ENCODE measurements at places on chromosomes 11 and 22.

GRCh38 chr22:31932863-31933262, 11.5 kb upstream of the YWHAH start:
- no peak for DNase-seq

- DNase-seq: no peak
Measured at GRCh38 chr11:129950101-129951091, 52.2 kb downstream of the PRDM10 start.

- no peak for DNase-seq
Measured at GRCh38 chr11:76808996-76809395, 25.8 kb downstream of the TSKU start.

DNA sequence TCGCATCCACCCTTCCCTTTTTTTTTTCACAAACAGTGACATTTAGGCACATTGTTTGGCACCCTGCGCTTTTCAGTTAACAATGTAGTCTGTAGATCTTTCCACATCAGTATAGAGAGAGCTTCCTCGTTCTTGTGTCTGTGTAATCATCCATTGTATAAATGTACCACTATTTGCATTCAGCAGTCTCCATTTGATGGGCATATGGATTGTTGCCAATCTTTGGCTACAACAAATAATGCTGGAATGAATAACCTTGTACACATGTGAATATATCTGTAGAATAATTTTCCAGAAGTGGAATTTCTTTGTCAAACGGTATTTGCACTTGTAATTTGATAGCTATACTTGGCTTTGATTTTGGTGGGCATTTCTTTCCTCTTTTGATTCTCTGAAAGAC, 17.1 kb downstream of the MPEG1 start:
- DNase-seq: no peak

DNA sequence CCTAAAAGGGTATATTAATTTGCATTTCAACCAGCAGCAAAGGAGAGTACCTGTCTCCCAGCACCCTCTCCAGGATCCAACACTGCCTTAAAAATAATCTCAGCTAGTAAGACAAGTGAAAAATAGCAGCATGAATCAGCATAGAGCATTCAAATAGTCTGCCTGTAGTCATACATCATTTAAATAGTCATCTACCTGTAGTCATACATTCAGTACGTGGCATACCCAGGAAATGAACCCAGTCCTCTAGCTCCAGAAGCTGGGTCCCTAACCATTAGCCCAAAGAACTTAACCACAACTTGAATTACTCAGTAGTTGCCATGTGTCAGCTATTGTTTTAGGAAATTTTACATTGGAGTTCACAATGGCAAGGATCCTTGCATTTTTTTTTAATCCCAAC, 9.3 kb downstream of the TENM4 start:
- no peak for DNase-seq

GRCh38 chr22:28841111-28841510, 40.7 kb upstream of the XBP1 start:
- no peak for DNase-seq

DNA sequence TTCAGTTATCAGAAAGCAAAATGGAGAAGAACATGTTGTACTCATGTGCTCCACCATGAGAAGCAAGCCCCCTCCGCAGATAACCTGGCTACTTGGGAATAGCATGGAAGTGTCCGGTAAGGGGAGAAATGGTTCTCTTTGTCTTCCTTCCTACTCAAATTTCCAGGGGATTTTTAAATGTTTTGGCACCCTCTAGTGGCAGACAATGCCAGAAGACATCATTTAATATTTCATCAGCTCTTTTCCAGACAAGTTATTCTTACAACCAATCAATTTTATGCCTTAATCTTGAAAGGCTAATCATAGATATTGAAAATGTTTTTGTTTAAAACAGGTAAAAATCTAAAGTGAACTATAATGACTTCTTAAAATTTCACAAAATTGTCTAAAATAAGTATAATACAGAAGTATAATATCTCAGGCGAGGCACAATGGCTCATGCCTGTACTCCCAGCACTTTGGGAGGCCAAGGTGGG, 15.7 kb downstream of the CRTAM start:
- DNase-seq: no peak

- no peak for DNase-seq
Measured at GRCh38 chr22:27385261-27385998, 416.1 kb downstream of the MN1 start.

DNA sequence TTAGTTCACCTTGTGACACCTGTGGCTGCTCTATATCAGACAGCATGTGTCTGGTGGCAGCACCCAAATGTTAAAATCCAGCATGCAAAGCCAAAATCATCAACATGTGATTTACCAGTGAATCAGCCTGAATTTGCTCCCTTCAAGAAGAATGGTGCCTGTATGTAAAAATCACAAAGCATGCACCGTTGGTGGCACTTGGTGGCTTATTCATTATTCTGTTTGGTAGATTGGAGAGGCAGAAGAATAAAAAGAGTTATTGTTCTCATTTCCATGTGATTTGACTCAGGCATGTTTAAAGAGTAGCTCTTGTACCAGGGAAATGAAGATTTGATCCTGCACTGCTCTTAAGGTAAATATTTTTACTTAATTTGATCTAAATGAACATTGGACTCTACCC, 143.9 kb upstream of the MPPED2 start:
- DNase-seq: no peak

DNA sequence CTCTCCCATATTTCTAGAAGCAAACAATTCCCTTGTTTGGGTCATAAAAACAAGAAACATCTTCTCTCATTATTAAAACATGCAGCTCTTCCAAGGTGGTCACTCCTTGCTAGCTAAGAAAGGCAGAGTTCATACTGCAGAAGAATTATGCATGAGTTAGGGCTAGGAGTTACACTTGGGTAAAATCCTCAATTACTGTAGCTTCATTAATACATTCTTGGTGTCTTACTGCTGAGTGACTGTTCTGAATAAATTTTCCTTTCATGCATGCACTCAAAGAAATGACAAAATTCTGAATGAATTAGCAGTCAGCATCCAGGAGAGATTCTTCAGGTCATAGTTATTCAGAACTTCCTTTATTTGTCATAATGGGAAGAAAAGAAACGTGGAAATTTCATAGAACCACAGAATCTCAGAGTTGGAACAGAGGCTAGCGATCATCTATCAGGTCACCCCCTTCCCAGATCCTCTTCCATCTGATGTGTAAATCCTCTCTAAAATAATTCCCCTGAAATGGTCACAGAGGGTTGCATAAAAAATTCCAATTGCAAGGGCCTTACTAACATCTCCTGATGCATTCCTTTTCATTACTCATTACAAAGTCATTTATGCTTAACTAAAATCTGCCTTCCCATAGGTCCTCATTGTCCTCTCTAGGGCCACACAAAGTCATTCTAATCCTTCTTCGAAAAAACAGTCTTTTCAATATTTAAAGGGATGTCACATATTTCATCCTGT, 771.5 kb downstream of the DLG2 start:
- DNase-seq: no peak

- peak; percentile 21 for DNase-seq
Measured at GRCh38 chr11:15101072-15101709, 13.5 kb upstream of the INSC start.

DNA sequence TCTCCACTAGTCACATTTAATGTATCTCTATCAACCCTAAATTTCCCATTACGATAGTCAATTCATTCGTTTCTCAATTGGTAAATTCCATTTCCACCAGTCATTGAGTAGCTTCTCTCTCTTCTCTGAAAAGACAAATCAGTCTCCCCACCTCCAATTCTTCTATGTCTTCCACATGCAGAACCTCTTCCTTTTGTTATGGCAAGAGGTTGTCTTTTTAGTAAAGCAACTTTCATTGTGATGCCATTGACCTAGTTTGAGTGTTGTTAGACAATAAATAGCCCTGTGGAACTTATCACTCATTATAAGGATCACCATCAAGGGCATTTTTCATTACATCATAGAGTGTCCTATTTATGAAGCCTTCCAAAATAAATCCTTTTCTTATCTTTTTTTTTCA, 340.9 kb downstream of the LRRC4C start:
- no peak for DNase-seq

GRCh38 chr11:15852179-15852578, 504.2 kb downstream of the SOX6 start:
- no peak for DNase-seq

GRCh38 chr11:110716361-110716760, 4.1 kb upstream of the ARHGAP20 start:
- DNase-seq: no peak

GRCh38 chr11:130932086-130932712, 15.9 kb upstream of the SNX19 start:
- no peak for DNase-seq

DNA sequence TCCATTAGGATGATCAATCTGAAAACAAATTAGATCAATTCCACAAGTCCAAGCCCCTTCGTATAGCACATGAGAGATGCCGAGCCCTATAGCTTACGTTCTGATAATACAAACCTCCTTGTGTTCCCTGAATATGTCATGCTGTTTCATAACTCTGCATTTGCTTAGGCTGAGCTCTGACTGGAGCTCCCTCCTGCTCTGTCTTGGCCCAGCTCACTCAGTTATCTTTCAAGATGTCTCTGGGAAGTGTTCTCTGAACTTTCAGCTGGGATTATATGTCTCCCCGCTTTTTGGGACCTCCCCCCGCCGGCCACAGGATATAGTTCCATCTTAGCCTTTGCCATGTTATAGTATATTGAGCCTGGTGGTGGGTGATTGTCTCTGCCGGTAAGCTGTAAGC, 44.0 kb downstream of the FDX1 start:
- no peak for DNase-seq

GRCh38 chr22:19527861-19528417, 3.7 kb upstream of the CLDN5 start:
- DNase-seq: no peak

DNA sequence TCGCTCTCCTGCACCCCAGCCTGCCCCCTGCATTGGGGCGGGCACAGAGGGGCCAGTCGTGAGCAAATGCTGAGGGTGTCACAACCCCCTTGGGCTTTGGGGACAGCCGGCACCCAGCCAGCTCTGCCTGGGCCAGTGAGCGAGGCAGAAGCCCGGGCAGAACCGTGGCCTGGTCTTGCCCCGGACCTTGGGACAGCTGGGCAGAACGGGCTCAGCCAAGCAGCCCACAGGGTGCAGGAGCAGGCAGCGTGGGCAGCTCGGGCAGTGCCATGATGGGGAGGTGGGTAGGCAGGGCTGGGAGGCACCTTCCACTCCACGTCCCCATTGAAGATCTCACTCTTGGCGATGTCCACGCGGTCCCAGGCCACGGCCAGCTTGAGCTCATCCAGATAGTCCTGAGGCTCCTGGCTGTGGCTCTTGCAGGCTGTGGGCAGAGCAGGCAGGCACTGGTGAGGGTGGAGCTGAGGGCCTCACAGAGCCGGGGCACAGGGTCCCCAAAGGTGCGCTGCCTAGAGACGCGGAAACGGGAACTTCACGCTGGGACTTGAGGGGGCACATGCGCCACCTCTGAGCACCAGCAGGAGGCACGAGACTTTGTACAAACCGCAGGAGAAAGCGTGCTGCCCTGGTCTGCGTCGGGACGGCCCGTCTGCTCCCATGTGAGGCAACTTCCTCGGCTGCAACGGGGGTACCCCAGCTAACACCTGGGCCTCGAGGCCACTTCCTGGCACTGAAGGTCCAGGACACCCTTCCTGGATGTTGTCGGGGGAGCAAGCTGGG, 15.2 kb downstream of the TSSC4 start:
- DNase-seq: no peak

DNA sequence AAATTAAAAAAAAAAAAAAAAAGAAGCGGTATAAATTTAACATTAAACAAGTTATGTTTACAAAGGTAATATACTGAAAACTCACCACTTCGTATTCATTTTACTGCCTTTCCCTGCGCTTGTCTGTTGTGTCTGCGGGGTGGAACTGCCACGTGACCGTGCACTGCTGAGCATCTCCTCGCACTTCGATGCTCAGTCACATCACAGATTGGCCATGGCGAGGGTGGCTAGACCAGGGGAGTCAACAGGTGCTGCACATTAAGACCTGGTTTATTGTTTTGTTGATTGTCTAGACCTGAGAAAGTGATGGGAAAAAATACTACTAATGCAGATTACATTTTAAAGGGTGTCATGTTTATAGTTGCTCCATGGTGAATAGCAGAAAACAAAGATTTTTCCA, 22.8 kb upstream of the TUB start:
- DNase-seq: no peak

- DNase-seq: peak; percentile 95
Measured at GRCh38 chr22:38700789-38701628, at the start of gene JOSD1. Gene JOSD1 (minus strand): TSS chr22:38700943. CDS start chr22:38699987, 956 bp downstream.

DNA sequence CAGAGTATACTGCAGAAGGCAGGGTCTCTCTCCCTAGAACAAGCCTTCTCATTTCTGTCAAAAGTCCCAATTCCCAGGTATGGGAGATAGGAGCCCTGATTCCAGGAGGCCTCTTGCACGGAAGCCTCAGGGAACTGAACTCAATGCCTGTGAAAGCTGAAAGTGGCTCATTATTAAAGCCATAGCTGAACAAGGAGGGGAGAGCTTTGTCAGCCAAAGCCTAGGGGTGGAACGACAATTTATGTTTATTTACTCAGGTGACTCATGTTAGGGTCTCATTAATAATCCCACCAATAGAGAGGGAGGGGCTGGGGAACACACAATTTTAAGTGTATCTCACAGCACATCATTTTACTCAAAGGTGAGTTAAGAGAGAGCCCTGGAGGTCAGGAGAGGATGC, 44.9 kb downstream of the DSCAML1 start:
- DNase-seq: no peak

DNA sequence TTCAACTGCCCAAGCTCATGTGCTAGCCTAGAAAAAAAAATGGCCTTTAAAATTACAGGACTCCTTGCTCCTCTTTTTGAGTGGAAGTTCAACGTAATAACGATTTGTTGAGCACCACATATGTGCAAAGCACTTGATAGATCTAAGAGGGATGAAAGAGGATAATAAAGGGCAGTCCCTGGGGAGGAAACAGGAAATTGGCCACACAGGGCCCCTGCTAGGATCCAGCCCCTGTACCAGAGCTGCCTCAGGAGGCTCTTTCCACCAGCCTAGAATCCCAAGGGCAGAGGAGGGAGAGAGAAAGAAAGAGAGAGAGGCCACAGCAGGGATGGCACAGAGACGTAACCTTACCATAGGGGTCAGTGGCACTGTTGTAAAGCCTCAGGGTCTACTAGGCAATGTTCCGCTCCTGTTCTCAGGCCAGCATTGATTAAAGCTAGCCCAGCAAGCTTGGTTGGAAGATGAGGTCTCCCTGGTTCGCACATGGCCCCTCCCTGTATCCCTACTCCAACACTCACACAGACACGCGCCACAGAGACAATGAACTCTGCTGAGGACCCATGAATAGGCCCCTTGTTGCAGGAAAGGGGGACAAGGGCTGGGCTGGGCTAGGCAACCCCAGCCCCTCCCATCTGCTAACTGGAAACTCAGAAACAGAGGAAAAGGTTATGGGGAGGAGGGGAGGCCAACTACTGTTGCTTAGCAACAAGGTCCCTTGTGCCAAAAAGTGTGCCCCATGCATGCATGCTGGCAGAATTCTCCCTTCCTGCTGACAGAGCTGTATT, at the start of gene TMPRSS5:
Gene TMPRSS5, minus strand, starts transcription at position 438 of the 785 bp plus-strand sequence. Its CDS starts 84 bp downstream, at position 354.
- no peak for DNase-seq

All from stimulated activated CD4-positive, alpha-beta T cell treated with anti-CD3 and anti-CD28 coated beads, TNF-alpha, amount 100 ng/mL, for 1 hour (primary cell).